ENCODE measurements at places on chromosomes 6 and 20.

DNA sequence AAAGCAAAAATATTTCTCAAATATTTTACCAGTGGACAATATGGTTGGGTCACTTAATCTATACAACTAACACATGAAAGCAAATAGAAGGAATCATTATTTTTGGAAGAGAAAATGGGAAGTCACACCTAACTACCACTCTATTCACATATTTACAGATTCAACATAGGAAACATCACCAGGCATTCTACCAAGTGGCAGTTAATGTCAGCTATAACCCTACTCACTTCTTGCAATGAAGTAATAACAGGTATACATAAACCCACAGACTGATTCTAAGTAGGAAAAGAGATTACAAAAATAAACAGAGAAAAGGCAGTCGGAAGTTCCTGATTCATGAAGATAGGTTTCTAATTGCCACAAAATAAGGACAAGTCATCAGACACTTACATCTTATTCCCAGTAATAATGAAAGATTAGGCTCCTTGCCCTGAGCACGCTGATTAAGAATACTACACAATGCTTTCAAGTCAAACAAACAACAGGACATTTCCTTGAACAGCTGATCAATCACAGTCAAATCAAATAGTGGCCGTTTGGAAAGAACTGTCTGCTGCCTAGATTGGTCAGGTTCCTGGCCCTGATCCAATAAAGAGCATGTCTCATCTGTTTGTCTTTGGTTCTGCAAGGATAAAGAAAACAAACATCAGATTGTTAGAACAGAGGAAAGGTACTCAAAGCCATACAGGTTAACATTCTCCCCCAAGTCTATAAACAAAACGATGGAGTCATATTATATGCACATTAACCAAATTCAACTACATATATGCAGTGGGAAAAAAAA is 79.2 kb upstream of the PLN start:
- DNase-seq: peak; percentile 59

GRCh38 chr20:59365611-59366285 is 65.3 kb downstream of the EDN3 start:
- DNase-seq: no peak

- DNase-seq: no peak
Measured at GRCh38 chr6:44316481-44316880, 3.3 kb upstream of the AARS2 start.

GRCh38 chr6:53975941-53976615 is 135.2 kb upstream of the MLIP start:
- peak; percentile 49 for DNase-seq

GRCh38 chr20:15091421-15092037 is 754.1 kb upstream of the FLRT3 start:
- no peak for DNase-seq

DNA sequence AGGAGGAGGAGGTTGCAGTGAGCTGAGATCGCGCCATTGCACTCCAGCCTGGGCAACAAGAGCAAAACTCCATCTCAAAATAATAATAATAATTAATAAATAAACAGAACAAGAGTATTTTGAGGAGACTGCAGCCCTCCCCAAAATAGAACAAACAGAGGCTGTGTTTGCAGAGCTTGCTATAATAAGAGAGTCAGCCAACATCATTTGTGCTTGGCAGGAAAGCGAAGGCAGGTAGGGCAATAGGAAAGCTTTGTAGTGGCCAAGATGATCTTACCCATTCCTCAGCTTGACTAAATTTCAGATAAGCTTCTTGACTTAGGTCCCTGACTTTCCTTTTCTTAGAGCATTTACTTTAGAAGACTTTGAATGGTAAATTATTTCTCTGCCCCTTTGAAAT is 6.7 kb downstream of the C6orf141 start:
- no peak for DNase-seq

- no peak for DNase-seq
Measured at GRCh38 chr20:50280851-50281655, 90.4 kb downstream of the CEBPB start.

Measured in cardiac fibroblast (primary cell).